ENCODE measurements at places on chromosomes 4 and X. TPM values are rescaled to one million over a fixed set of nuclear protein-coding genes. Genes with fewer than 3 reads are reported as not detected.
A peak's percentile ranks its signal among the peaks of the same experiment; 100 is the strongest.

Gene LDB2
- not detected for total RNA-seq

Gene AMTN
- total RNA-seq, result not detected

Gene NDP
- total RNA-seq, result not detected

Gene SMIM31
- total RNA-seq, result not detected

Gene LRIT3
- 0.26 TPM for total RNA-seq

Gene SH3BP2
- total RNA-seq, result 122 TPM

Gene SLC10A4
- not detected for total RNA-seq

Gene CLDN34
- total RNA-seq, result not detected

DNA sequence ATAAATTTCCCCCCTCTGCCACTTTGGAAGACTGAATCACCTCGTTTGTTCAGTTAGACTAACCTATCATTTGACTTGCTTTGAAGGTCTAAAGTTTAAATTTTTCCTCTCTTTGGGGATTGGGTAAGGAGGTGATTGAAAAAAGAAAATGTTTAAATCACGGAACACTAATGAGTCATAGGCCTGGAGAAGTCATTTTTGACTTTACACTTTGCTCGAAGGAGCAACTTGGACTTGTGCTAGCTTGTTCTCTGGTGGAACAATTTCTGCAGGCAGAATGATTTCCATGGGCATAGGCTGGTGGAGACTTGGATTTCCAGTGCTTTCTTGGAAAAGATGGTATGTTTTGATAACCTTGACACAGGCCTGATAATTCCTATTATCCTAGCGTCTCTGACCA lies 10.5 kb upstream of the GLUD2 start:
- H3K27ac ChIP-seq, result no peak overlapping the region
- H3K36me3 ChIP-seq, result no peaks in the 10 kb centered on the region
- no peak overlapping the region for H3K4me3 ChIP-seq

DNA sequence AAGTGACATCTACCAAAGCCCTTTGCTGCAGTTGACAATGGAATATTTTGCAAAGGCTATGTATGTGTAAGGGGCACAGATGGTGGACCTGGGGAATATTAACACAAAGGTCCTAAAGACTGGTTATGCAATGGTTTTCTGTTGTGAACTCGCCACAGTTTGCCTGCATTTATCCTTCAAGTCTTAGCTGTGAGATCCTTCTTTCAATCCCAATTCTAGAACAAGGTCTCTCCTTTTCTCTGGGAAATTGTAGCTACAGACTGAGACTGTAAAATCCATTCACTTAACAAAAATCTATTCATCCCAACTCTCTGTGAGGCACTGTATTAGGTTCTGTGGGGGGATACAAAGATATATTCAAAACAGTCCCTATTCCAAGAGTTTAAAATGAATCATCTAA lies 250.4 kb downstream of the GPM6A start:
- no peak overlapping the region for H3K27ac ChIP-seq
- H3K27me3 ChIP-seq, result no peaks in the 10 kb centered on the region
- no peaks in the 10 kb centered on the region for H3K36me3 ChIP-seq
- H3K4me3 ChIP-seq, result no peak overlapping the region
- ATAC-seq, result no peak
- H3K4me1 ChIP-seq, result no peaks in the 10 kb centered on the region

GRCh38 chr4:145680902-145681301 lies 956 bp downstream of the C4orf51 start:
- no peak for ATAC-seq
- H3K27me3 ChIP-seq, result peaks cover 20% of the 10 kb centered on the region
- H3K27ac ChIP-seq, result no peak overlapping the region
- H3K4me1 ChIP-seq, result no peaks in the 10 kb centered on the region
- no peak overlapping the region for H3K4me3 ChIP-seq

GRCh38 chr4:105215609-105216313 lies 69.1 kb downstream of the TET2 start:
- H3K4me3 ChIP-seq, result peak overlapping the region; percentile 79
- H3K27me3 ChIP-seq, result no peaks in the 10 kb centered on the region
- ATAC-seq, result peak; percentile 94
- H3K4me1 ChIP-seq, result peaks cover 34% of the 10 kb centered on the region
- peaks cover 83% of the 10 kb centered on the region for H3K36me3 ChIP-seq

GRCh38 chr4:40733752-40734151 lies 16.0 kb upstream of the NSUN7 start:
- H3K4me3 ChIP-seq, result no peak overlapping the region
- H3K27me3 ChIP-seq, result peaks cover 3% of the 10 kb centered on the region
- H3K4me1 ChIP-seq, result peaks cover 6% of the 10 kb centered on the region
- no peak overlapping the region for H3K27ac ChIP-seq
- ATAC-seq, result no peak

DNA sequence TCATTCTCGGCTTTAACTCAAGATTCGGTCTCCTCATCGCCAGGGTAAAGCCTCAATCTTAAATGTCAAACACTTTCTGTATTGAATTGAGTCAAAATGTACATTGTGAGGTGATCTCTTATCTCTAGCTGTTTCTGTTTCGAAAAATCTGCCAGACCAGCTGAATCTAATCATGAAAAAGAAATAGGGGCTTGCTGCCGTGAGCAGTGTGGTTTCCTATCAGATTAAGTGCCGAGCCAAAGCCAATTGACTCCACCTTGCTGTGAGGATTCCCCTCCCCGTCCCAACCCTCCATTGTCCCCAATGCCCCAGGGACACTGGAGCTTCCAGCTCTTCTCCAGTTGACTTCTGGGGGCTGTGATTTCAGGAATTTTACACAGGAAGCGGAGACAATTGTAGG lies 12.5 kb upstream of the CRLF2 start:
- peaks cover 5% of the 10 kb centered on the region for H3K4me1 ChIP-seq
- H3K27ac ChIP-seq, result no peak overlapping the region
- peaks cover 15% of the 10 kb centered on the region for H3K27me3 ChIP-seq
- H3K4me3 ChIP-seq, result no peak overlapping the region
- ATAC-seq, result peak; percentile 89

DNA sequence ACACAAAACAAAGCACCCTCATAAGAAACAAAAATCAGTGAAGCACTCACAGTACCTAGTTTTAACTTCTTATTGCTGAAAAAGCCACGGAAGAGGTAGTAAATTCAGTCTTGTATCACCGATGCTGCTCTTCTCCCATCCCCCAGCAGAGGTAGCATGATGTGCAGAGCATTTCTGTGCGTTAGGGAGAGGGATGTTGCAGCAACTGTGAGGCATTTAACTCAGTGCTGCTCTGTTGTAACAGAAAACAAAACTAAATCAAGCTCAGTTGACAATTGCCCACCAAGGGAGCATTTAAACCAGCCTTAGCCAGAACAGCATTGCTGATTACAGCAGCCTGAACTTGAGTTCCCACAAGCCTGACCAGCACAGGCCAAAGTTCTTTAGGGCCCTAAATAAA lies 1279.7 kb upstream of the ADGRL3 start:
- H3K27ac ChIP-seq, result no peak overlapping the region
- no peak overlapping the region for H3K4me3 ChIP-seq
- H3K36me3 ChIP-seq, result no peaks in the 10 kb centered on the region
- H3K27me3 ChIP-seq, result no peaks in the 10 kb centered on the region

- H3K36me3 ChIP-seq, result no peaks in the 10 kb centered on the region
- H3K27ac ChIP-seq, result no peak overlapping the region
- H3K4me3 ChIP-seq, result no peak overlapping the region
Measured at GRCh38 chr4:80178964-80179363, 18.3 kb upstream of the PRDM8 start.

DNA sequence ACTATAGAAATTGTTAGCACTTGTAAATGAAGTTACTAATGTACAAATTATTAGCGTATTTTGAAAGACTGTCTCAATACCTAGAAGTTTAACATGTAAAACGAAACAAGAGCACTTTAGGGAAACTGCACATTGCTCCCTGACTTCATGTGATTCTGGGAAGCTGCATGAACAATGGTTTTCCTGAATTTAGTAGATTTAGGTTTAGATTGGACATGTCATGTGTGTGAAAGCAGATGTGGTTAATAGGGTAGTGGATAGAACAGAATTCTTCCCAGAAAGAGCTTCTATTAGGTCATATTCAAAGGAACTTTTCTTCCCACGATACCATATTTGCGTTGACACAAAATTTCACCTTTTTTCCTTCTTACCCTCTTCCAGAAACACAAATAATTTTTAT lies 14.9 kb upstream of the CXCL8 start:
- no peaks in the 10 kb centered on the region for H3K27me3 ChIP-seq
- H3K27ac ChIP-seq, result no peak overlapping the region
- H3K4me3 ChIP-seq, result no peak overlapping the region
- H3K4me1 ChIP-seq, result no peaks in the 10 kb centered on the region
- no peak for ATAC-seq
- no peaks in the 10 kb centered on the region for H3K36me3 ChIP-seq

DNA sequence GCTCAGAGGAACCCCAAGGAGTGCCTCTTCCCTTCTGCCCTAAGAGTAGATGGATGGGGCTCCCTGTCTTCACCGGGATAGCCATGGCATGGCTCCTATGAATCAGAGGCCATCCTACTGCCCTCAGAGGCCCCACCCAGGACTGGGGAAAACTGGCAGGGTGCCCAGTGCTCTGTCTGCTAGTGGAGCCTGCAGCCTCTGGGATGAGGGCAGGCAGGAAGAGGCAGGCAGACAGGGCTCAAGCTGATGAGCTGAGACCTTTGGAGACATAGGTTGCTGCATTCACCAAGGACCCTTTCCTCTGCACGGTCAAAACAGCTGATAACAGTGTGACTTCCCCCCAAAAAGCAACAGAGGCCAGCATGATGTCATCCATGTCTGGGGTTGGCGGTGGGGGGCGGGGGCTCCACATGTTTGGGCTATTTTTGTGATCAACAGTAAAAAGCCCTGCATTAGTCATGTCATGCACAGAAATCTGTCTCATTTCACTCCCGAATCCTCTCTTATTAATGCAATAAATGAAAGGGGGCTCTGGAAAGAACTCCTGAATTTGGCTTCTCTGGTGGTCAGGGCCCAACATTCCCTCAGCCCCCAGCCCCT lies 207.6 kb upstream of the MAMLD1 start:
- no peak for ATAC-seq
- H3K36me3 ChIP-seq, result no peaks in the 10 kb centered on the region
- no peak overlapping the region for H3K4me3 ChIP-seq

GRCh38 chr4:82429728-82430192 lies 502 bp downstream of the HNRNPDL start:
- peak overlapping the region; percentile 99 for H3K27ac ChIP-seq
- peaks cover 23% of the 10 kb centered on the region for H3K4me1 ChIP-seq
- H3K36me3 ChIP-seq, result peaks cover 96% of the 10 kb centered on the region
- ATAC-seq, result no peak
- H3K4me3 ChIP-seq, result peak overlapping the region; percentile 99

DNA sequence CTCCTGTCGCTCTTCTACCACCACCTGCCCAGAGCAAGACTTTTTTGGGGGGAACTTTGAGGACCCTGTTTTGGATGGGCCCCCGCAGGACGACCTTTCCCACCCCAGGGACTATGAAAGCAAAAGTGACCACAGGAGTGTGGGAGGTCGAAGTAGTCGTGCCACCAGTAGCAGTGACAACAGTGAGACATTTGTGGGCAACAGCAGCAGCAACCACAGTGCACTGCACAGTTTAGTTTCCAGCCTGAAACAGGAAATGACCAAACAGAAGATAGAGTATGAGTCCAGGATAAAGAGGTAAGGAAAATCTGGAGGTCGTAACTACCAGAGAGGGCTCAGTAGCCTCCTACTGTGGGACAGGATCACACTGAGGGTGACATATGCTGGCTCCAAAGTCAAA lies 364.5 kb downstream of the MAPK10 start:
- ATAC-seq, result peak; percentile 24
- H3K36me3 ChIP-seq, result no peaks in the 10 kb centered on the region
- H3K27ac ChIP-seq, result no peak overlapping the region
- no peaks in the 10 kb centered on the region for H3K27me3 ChIP-seq
- H3K4me3 ChIP-seq, result no peak overlapping the region
- H3K4me1 ChIP-seq, result no peaks in the 10 kb centered on the region

- H3K4me1 ChIP-seq, result no peaks in the 10 kb centered on the region
- H3K36me3 ChIP-seq, result no peaks in the 10 kb centered on the region
- H3K27ac ChIP-seq, result no peak overlapping the region
- no peaks in the 10 kb centered on the region for H3K27me3 ChIP-seq
- ATAC-seq, result no peak
Measured at GRCh38 chrX:119292445-119292844, 56.4 kb downstream of the PGRMC1 start.

- peaks cover 5% of the 10 kb centered on the region for H3K4me1 ChIP-seq
- H3K27me3 ChIP-seq, result peaks cover 5% of the 10 kb centered on the region
- H3K36me3 ChIP-seq, result no peaks in the 10 kb centered on the region
- H3K27ac ChIP-seq, result peak overlapping the region; percentile 82
Measured at GRCh38 chrX:68694435-68695205, 47.2 kb downstream of the STARD8 start.

DNA sequence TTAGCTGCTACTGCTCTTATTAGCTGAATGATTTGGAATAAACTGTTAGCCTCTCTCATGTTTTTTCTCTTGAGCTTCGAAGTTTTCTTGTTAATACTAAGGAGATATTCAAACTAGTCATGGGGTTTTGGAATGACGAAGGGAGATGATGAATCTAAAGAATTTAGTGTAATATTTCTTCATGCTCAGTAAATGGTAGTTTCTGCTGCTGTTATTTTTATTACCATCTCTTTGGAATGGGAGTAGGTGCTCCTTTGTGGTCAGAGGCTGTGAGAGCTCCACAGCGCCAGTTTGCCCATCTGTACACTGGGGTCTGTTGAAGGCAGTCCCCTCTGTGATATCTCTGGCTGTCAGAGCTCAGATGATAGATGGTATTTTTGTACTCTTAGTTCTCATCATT lies 33.7 kb downstream of the HTT start:
- no peak overlapping the region for H3K27ac ChIP-seq
- ATAC-seq, result no peak
- H3K4me3 ChIP-seq, result no peak overlapping the region

GRCh38 chrX:80808881-80809411 lies 731 bp downstream of the BRWD3 start:
- peak overlapping the region; percentile 90 for H3K4me3 ChIP-seq
- H3K27me3 ChIP-seq, result no peaks in the 10 kb centered on the region
- H3K27ac ChIP-seq, result peak overlapping the region; percentile 89
- peaks cover 27% of the 10 kb centered on the region for H3K36me3 ChIP-seq

GRCh38 chr4:55980725-55981124 lies 32.0 kb downstream of the CEP135 start:
- ATAC-seq, result no peak
- no peaks in the 10 kb centered on the region for H3K27me3 ChIP-seq
- peak overlapping the region; percentile 59 for H3K27ac ChIP-seq
- no peak overlapping the region for H3K4me3 ChIP-seq
